ENCODE measurements at places on chromosomes 16 and 17. TPM values are rescaled to one million over a fixed set of nuclear protein-coding genes. Genes with fewer than 3 reads are reported as not detected.

GRCh38 chr16:82033683-82034300, 1.3 kb upstream of the HSD17B2 start:
- DNase-seq, result no peak

Gene MAPK7
- 41.3 TPM for polyA plus RNA-seq

GRCh38 chr17:2521257-2521656, 9.6 kb upstream of the METTL16 start:
- no peak for DNase-seq

DNA sequence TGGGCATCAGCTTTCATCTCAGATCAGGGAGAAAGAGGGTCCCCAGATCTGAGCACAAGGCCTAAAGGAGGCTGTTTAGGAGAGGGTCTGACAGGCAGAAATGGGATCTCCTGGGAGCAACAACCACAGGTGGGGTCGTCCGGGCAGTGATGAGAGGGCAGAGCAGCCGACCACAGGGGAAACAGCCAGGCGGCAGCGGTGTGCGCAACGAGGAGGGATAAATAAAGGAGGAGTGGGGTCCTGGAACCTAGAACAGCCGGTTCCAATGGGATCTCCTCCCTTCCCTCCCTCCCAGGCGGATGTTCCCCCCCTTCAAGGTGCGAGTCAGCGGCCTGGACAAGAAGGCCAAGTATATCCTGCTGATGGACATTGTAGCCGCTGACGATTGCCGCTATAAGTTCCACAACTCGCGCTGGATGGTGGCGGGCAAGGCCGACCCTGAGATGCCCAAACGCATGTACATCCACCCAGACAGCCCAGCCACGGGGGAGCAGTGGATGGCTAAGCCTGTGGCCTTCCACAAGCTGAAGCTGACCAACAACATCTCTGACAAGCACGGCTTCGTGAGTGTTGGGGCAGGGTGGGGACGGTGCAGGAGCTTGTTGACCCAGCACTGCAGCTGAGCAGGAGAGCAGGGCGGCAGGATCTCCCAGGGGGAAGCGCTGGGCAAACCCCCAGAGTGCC, 1.9 kb downstream of the TBX2 start:
- no peak for DNase-seq

Gene C17orf58
- 6.2 TPM for polyA plus RNA-seq

- no peak for DNase-seq
Measured at GRCh38 chr16:4495766-4496165, 19.6 kb downstream of the HMOX2 start.
